Kidney epithelial cell (primary cell): ENCODE measurements at places on chromosomes 6 and 20. TPM values are rescaled to one million over a fixed set of nuclear protein-coding genes. Genes with fewer than 3 reads are reported as not detected.

Gene MKKS
- total RNA-seq: 16.8 and 19.2 TPM in 2 replicates

DNA sequence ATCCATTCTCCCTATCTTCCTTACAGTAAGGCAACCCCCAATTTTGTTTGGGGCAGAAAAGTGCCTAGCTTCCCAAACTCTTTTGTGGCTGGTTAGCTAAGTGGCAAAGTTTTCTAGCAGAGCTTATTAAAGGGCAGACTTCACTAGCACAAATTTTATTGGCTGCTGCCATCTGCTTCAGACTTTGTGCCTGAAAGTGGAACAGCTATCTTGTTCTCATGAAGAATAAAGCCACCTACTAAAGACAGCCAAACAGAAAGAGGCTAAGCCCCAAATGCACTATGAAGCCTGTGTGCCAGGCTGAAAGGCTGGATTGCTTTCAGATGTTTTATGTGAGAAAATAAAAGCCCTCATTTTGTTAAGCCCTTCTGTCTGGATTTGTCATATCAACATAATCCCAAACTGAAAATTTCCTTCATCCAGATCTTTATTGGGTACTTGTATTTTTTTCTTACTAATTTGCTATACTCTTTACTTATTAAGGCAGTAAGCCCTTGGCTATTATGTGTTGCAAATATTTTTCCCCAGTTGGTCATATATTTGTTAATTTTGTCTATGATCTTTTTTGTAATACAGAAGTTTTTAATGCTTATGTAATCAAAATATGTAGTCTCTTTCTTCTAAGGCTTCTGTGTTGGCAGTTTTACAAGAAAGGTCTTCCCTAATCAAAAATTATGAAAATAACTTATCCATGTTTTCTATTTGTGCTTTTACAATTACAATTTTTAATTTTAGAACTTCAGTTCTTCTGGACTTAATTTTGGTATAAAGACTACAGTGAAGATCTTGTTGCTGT lies 191.1 kb downstream of the TASP1 start:
- no peak for DNase-seq

Gene HIVEP1
- total RNA-seq: 35.5 and 45.4 TPM in 2 replicates

Gene ENPP3
- total RNA-seq: not detected in 2 replicates

GRCh38 chr20:42392442-42392841 lies 774.3 kb upstream of the CHD6 start:
- DNase-seq: no peak

Gene NKAPL
- total RNA-seq: 1.0 and 1.1 TPM in 2 replicates

GRCh38 chr20:51616060-51616459 lies 73.5 kb upstream of the NFATC2 start:
- DNase-seq: no peak

DNA sequence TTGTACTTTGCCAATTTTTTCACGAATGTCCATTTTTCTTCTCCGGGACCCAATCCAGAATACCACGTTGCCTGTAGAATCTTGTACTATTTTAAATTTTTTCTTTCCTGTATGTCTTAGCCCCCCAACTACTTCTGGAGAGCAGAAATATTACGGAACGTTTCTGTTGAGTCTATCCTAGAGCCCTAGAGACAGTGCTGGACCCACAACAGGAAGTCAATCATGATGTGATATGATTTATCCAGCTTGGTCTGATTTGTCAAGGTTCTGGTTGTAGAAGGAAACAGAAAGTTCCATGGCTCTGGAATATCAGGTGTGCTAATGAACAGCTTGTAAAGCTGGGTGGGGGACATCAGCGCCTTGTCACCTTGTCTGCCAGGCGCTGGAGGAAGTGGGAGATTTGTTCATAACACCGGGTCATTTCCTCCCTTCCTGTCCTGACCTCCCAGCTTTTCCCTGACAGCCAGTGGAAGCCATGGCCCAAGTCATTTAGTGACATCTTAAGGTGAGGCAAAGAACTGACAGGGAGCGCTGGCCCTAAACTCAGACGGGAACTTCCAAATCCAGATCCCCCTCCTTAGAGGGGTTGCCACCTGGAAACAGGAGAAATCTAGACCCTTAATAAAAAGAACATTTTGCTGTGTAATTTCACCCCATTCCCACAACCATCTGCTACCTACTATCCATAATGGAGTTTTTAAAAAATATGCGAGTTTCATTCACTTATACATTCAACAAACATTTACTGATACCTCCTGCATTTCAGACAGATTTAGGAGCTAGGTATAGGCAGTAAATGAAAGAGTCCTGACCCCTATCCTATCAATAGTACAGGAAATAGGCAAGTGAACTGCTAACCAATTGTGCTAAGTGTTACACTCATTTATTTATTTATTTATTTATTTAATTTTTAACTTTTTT lies 130.5 kb downstream of the ZFP64 start:
- DNase-seq: no peak

- DNase-seq: no peak
These were observed 208.0 kb downstream of the FARS2 start for GRCh38 chr6:5469101-5469846.

- DNase-seq: peak; percentile 99
These were observed 36.9 kb downstream of the HFE start for GRCh38 chr6:26123947-26124780.

DNA sequence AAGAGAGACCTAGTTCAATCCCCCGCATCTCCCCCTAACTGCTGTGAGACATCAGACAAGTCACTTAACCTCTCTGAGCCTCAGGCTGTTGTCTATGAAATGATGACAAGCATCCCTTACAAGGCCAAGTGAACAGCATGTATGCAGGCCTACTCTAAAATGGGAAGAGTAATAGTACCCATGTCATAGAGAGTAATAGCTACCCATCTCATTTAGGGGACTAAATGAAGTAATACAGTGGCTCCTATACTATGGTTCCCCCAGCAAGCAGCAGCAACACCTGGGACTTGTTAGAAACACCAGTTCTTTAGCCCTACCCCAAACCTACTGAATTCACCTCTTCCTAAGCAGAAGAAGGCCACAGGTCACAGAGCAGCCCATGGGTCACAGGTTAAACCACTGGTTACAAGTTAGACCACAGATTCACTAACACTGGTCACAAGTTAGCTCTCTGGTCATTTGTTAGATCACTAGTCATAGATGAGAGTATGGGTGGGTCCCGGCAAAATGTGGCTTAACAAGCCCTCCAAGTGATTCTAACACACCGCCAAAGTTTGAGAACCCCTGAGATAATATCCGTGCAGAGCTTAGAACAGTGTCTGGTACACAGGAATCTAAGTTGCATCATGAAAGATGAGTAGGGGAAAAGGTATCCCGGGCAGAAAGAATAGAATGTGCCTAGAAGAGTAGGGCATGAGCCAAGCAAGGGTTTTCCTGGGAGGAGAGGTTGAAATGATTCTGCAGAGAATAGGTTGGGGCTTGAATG lies 1.4 kb downstream of the DEFB124 start:
- DNase-seq: no peak

Gene UNC5CL
- 1.1 and 1.8 TPM in 2 replicates for total RNA-seq
